ENCODE measurements at places on chromosomes 11 and 22. TPM values are rescaled to one million over a fixed set of nuclear protein-coding genes. Genes with fewer than 3 reads are reported as not detected.

The CSNK2A3 gene
- 1.7 TPM for total RNA-seq

The APOL6 gene
- 34.3 TPM for total RNA-seq

The NRGN gene
- total RNA-seq = 18.1 TPM

The CNTF gene
- 1.6 TPM for total RNA-seq

The LUZP2 gene
- not detected for total RNA-seq

The PHLDA2 gene
- total RNA-seq = 3.7 TPM

The SART1 gene
- 84.5 TPM for total RNA-seq

The KCTD14 gene
- 0.14 TPM for total RNA-seq

DNA sequence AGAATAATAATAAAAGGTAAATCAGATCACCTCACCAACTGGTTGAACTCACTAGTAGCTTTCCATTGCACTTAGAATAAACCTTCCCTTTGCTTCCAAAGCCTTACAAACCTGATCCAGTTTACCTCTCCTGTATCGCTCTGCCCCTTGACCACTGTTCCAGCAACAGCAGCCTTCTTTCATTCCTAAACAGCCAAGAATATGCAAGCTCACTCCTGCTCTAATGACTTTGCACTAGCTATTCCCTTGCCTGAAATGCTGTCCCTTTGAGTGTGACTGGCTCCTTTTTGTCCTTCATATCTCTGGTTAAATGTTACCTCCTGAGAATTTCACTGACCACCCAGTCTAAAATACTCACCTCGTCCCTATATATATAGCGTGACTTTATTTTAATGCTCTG, 9.6 kb upstream of the PIK3C2A start:
- H3K36me3 ChIP-seq = peaks cover 2% of the 10 kb centered on the region
- DNase-seq = no peak
- H3K4me1 ChIP-seq = no peaks in the 10 kb centered on the region
- peaks cover 6% of the 10 kb centered on the region for H3K27me3 ChIP-seq

GRCh38 chr11:57543593-57543992, 6.2 kb downstream of the SMTNL1 start:
- no peaks in the 10 kb centered on the region for H3K27me3 ChIP-seq
- H3K27ac ChIP-seq = no peak overlapping the region
- no peak overlapping the region for H3K4me3 ChIP-seq
- H3K36me3 ChIP-seq = peaks cover 19% of the 10 kb centered on the region

DNA sequence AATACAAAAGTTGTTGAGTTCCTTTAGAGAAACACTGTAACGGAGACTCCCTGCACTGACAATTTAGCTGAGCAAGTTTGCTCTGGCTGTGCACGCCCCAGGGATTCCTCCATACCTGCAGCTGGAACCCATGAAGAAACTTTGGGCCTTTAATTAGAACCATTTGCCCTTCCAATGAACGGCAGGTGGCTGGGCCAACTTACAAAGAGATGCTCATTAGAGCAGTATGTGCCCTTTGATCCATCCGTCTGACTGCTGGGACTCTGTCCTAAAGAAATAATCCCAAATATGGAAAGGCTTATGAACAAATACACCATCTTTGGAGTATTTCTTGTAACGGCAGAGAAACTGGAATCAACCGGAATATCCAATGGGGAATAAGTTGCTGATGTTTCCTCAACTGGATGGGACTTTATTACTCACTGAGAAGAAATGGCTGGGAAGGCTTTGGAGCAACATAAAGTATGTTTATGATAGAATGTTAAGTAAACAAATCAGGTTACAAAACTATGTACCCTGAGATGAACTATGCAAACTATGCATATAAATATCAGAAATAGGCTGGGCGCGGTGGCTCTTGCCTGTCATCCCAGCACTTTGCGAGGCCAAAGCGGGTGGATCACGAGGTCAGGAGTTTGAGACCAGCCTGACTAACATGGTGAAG, 24.4 kb upstream of the FBLN1 start:
- no peak overlapping the region for H3K4me3 ChIP-seq
- H3K27me3 ChIP-seq = peaks cover 8% of the 10 kb centered on the region
- H3K27ac ChIP-seq = no peak overlapping the region
- no peak for DNase-seq

DNA sequence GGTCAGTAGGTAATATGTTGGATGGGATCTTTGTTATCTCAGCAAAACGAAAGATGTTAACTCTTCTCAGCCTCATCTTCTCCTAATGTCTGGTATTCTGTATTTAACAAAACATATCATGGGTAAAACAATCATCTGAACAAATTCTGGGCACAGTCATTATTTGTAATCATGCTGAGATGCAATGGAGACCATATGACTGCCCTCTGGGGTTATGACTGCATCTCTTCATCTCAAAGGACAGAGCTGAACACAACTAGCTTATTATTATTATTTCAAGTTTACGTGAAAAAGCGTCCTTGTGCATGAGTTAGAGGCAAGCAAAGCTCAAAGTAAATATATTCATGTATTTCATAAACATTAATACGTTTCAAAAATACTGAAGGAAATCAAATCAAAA, 29.7 kb upstream of the PSMA1 start:
- H3K36me3 ChIP-seq = peaks cover 2% of the 10 kb centered on the region
- H3K4me3 ChIP-seq = no peak overlapping the region
- H3K27ac ChIP-seq = peak overlapping the region; percentile 14
- no peak for DNase-seq
- no peaks in the 10 kb centered on the region for H3K27me3 ChIP-seq

DNA sequence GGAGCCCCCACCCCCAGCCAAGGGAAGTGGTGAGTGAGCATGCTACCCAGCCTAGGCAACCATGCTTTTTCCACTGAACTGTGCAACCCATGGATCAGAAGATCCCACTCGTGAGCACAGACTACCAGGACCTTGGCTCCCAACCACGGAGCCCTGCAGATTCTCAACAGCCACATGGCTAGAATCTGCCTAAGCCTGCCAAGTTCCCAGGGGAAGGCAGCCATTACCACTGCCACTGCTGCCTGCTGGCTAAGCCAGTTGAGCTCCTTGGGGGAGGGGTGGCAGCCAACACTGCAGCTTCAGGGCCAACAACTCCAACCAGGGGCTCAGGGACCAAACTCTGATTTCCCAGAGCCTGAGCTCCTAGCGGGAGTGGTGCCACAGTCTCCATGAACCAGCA, 195.8 kb downstream of the DLG2 start:
- DNase-seq = no peak
- no peak overlapping the region for H3K4me3 ChIP-seq
- no peaks in the 10 kb centered on the region for H3K27me3 ChIP-seq
- H3K27ac ChIP-seq = no peak overlapping the region

GRCh38 chr22:42691440-42691839, 29.2 kb downstream of the A4GALT start:
- no peak overlapping the region for H3K4me3 ChIP-seq
- no peak overlapping the region for H3K27ac ChIP-seq
- no peaks in the 10 kb centered on the region for H3K4me1 ChIP-seq
- no peaks in the 10 kb centered on the region for H3K27me3 ChIP-seq
- no peak for DNase-seq
